ENCODE measurements at places on chromosomes 5 and 9.

DNA sequence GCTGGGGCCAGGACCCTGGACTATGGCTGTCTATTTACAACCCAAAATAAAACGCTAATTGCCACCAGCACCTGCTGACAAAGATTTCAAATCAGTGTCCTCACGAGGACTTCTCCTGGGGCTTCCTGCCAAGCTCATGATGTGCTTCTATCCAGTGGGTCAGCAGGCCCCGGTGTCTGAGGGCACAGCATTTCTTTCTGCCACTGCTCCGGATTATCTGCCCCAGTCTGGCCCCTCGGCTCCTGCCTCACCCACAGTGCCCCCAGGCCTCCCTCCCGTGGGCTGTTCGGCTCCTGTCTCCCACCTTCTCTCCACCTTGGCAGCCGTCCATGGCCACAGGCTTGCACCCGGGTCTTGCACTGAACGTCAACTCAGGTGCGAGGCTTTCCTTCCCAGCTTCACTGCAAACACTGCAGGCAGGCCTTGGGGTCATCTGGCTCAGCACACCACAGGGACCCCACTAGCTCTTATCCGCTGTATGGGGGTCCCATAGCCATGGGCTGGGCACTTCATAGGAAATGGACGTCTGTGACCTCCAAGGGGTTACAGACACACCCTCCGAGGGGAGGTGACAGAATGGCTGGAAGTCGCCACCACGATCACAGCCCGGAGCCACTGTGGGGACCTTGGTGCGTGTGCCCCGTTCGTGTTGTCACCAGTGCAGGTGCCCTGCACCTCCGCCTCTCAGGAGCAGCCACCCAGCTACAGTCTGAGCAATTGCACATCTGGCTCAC, 43.8 kb upstream of the FCN1 start:
- DNase-seq = no peak

- no peak for DNase-seq
Observed at GRCh38 chr5:154341620-154342019, 104.2 kb upstream of the SAP30L start.

- no peak for DNase-seq
Observed at GRCh38 chr5:50903651-50904050, 237.2 kb downstream of the PARP8 start.

DNA sequence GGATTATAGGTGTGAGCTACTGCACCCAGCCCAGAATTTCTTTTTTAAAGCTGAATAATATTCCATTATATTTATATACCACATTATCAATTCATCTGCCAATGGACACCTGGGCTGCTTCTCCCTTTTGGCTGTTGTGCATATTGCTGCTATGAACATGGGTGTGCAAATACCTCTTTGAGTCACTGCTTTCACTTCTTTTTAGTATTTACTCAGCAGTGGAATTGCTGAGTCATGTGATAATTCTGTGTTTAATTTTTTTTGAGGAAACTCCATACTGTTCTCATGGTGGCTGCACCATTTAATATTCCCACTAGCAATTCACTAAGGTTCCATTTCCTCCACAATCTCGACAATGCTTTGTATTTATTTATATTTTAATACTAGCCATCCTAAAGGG, 36.1 kb upstream of the KIF4B start:
- DNase-seq = no peak

GRCh38 chr5:7884491-7885267, 15.7 kb downstream of the MTRR start:
- no peak for DNase-seq

DNA sequence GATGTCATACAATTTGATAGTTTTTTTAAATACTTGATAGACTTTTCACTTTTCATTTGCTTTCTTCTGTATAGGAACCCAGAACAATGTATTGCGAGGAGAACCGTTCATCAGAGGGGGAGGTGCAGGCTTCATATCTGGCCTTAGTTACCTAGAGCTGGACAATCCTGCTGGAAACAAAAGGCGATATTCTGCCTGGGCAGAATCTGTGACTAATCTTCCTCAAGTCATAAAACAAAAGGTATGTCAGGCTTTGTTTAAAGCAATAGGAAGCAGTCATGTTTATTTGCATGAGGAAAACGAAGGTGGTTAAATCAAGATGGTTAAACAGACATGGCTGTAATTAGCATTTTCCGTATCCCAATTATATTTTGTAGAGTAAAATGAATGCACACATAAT, 46.0 kb downstream of the C7 start:
- no peak for DNase-seq

DNA sequence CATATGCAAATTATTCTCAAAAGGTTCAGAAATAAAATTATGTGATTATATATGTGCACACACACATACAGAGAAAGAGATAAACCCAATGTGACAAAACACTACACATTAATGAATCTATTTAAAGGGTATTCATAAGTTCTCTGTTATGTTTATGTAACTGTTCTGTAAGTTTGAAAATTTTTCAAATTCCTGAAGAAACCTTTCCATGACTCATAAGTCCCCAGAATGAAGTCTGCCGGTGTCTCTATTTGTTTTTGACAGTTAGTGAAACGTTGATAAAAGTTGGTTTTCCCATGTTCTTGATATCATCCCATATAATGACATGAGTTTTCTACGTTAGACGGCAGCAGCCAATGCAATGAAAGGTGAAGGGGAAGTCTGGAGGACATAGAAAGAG, 199.5 kb upstream of the PUM3 start:
- DNase-seq = no peak

DNA sequence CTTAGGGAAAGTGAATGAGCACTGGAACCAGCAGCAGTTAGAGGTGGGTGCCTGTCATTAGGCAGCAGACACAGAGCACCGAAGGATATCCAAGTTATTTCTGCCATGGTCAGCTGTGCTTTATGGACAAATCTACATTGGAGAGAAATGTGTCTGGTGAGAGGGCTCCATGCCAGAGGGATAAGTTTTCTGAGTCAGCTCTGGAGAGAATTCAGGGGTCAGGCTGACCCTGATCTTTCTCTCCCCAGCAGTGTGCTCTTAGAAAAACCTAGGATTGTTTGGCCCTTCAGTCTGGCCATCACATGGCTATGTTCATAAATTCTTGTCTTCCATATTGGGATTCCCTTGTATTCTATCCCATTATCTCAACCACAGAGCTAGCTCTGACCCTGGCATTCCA, 8.9 kb upstream of the IL17B start:
- no peak for DNase-seq

- no peak for DNase-seq
Observed at GRCh38 chr9:115212832-115213231, 94.9 kb upstream of the TNC start.

GRCh38 chr9:27351438-27351837, 54.5 kb upstream of the EQTN start:
- DNase-seq = no peak

GRCh38 chr5:89946508-89946907, 463.0 kb downstream of the CETN3 start:
- no peak for DNase-seq

GRCh38 chr5:33810491-33811120, 81.2 kb downstream of the ADAMTS12 start:
- DNase-seq = no peak

- DNase-seq = peak; percentile 60
Observed at GRCh38 chr9:128192601-128193371, 1.4 kb upstream of the CIZ1 start.

DNA sequence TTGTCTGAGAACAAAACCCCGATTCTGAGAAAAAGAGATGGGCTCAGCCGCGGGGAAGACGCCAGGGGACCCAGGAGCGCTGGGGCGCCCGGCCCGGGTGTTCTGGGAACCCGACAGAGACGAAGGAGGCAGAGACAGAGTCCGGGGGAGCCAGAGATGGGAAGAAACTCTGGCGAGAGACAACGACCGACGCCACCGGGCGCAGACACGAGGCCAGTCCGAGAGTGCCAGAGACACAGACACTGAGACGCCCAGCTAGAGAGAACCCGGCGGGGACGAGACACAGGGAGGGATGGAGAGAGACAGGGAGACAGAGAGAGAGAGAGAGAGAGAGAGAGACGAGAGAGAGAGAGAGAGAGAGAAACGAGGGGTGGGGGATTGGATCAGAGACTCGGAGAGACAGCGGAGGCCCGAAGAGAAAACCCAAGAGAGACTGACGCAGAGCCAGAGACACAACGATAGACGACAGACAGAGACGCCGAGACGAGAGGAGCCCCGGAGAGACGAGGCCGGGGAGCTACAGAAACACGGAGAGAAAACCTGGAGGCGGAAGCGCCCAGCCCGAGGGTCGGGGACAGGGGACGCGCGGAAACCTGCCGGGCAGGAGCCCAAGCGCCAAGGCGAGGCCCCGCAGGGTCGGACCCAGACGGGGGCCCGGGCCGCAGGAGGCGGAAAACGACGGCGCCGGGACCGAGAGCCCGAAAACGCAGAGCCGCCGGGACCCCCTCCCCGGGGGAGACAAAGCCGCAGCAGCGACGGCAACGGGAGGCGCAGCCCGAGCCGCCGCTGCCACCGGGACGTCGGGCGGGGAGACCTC, 3.3 kb downstream of the NR5A1 start:
- no peak for DNase-seq

Measured in activated naive CD4-positive, alpha-beta T cell treated with anti-CD3 and anti-CD28 coated beads for 36 hours (primary cell).